ENCODE measurements at places on chromosomes 5 and 9.

DNA sequence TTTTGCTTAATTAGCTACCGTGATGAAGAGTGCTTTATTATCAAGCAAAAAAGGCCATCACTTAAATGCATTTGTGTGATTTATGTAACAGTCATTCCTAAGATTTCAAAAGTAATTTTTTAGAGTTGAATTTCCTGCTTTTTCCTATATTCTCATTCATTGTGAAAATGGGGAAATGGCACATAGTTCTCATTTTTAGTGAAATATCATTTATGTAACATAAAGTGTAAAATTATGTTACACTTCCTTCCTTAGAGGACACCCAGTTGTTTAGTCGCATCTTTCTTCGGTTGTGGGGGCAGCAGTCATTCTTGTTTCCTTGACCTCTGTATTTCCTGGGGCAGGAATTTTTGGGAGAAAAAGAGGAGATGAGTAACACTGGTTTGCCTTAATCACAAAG lies 142.8 kb downstream of the MAST4 start:
- DNase-seq = no peak

- DNase-seq = no peak
Measured at GRCh38 chr9:126616521-126616976, 2.8 kb downstream of the LMX1B start.

- DNase-seq = no peak
Measured at GRCh38 chr9:93656426-93657239, 80.2 kb downstream of the PHF2 start.

GRCh38 chr9:135374591-135374990 lies 105.0 kb upstream of the PPP1R26 start:
- DNase-seq = no peak

DNA sequence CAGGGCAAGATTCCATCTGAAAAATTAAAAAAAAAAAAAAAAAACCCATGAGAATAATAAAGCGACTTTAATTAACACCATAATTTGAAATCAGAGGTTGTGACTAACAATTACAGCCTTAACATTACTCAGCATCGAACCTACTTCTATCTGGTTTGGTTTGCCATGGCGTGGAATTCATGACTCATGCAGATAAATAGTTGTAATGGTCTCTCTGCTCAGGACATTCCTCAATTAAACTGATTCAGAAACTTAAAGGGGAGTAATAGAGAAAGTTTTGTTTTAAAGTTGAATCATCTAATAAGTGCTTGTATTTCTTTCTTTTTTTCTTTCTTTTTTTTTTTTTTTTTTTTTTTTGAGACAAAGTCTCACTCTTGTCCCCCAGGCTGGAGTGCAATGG lies 135.5 kb downstream of the SPATA31D1 start:
- DNase-seq = peak; percentile 61

DNA sequence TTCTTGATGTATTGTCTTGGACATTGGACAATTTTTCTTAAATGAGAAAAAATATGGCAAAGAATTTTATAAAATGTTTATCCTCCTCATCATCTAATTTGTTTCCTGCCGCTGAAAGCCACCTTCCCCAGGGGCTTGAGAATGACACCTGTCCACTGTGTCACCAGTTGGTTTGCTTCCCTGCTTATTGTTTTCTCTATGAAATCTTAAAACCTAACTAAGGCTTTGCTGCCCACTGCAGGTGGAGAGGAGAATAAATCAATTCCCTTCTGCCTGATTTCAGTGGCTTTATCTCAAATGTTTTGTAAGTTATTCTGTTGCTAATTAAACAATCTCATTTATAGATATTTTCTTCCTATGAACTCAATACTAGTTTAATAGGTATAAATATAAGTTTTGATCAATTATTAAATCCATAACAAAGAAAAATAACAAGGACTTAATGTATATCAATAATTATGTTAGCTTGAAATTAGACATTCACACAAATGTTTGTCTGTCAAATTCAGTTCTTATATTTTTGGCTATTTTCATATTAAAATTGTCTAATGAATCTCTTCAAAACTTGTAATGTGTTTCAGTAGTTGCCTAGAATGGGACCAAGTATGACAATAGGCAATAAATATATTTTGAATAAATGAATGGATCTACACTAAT lies 822.5 kb downstream of the PTPRD start:
- DNase-seq = peak; percentile 2

DNA sequence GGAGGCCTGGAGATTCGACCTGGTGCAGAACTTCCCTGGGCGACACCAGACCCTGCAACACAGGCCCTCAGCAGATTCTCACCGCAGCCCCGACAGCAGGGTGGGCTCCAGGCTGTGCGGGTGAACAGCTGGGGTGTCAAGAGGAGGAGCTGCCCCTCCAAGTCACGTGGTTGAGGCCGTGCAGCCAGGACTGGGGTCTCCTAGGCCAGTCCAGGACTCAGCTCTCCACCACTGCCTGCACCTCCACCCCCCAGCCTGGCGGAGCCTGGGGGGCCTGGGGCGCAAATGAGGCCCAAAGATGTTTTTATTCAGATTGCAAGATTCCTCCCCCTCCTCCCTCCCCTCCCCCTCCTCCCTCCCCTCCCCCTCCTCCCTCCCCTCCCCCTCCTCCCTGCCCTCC lies 9.2 kb upstream of the AGPAT2 start:
- DNase-seq = no peak

DNA sequence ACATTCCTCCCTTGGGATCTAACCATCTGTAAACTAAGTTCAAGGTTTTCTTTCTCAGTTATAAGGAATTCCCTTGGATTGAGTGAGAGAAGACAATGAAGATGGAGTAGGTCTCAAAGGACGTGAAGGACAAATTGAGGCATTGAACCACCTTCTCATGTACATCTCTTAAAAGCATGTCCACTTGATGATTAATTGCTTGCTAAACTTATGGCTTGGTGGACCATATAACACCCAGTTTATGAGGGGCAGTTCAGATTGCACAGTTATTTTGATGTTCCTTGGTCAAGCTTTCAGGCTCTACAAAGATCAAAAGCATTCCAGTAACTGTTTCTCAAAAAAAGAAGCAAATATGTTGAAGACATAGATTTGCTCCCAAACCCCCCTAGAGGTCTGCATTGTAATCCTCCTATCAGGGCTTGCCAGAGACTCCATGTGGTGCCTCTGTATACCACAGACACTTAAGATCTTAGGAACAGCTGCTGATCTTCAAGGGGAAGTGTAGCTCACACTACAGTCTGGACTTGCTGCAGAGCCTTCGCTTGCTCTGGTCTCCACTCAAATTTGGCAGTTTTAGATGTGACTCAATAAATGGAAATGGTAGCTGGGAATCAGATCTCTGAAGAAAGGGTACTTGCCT lies 56.9 kb upstream of the ALDH1A1 start:
- DNase-seq = no peak

GRCh38 chr9:114484215-114484853 lies 20.9 kb downstream of the WHRN start:
- no peak for DNase-seq

DNA sequence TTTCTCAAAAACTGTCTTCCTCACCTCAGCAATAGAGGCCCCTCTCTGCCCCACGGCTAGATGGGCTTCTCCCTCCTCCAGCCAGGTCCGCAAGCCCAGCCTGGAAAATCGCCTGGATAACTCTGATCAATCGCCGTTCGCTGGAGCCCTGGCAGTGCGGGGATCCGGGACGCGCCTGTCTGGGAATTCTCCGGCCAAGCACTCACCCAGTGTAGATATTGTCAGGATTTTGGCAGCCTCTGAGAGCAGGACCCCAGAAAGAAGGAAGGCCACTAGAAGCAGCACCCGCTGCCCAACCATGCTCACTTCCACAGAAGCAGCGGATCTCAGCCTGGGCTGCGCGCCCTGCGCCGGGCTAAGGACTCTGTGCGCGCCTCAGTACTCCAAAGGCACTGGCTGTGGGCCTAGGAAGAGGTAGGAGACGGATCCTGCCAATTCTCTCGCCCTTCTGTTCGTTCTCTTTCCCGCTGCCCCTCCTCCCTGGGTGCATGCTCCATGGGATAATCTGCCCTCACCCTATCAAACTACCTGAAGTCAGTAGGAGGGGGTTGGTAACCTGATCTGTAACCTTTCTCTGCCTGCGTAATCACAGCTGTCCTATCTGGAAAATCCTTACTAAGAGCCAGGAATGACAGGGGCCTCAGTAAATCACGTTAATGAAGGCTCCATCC lies at the start of gene UGT3A1:
Gene UGT3A1 (minus strand): TSS at position 450 of the 671 bp plus-strand sequence. CDS start 150 bp downstream, at position 300.
- no peak for DNase-seq

- peak; percentile 60 for DNase-seq
Measured at GRCh38 chr5:176817841-176818377, 7.5 kb downstream of the UNC5A start.

DNA sequence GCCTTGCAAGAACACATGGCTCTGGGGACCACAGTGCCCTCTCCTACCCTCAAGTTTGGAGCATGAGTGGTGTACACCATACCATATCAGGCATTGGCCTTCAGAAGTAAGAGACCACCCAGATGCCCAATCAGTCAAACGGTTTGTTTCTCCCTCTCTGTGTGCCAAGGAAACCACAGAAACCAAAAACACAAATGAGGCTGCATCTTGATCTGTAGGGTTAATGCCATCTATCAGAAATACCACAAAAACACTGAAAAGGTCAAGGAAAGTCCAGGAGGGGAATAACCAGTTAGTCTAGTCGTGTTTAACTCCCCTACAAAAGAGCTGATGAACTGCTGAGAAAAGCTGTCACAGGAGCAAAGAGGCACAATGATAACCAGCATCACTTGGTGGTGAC lies 78.4 kb downstream of the INSYN2B start:
- no peak for DNase-seq

- DNase-seq = no peak
Measured at GRCh38 chr5:67537439-67538148, 341.0 kb upstream of the CD180 start.

DNA sequence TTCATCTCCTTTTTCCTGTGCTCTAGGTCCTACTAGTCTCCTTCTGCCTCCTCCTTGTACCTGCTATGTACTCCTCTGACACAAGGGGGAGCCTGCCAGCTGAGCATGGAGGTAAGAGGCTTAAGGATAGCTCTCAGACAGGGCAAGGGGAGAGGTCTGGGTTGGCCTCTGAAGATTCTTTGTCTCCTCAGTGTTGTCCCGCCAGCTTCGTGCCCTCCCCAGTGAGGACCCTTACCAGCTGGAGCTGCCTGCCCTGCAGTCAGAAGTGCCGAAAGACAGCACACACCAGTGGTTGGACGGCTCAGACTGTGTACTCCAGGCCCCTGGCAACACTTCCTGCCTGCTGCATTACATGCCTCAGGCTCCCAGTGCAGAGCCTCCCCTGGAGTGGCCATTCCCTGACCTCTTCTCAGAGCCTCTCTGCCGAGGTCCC lies 3.8 kb downstream of the CREB3 start:
- peak; percentile 48 for DNase-seq

- no peak for DNase-seq
Measured at GRCh38 chr9:137764981-137765380, 112.6 kb upstream of the CACNA1B start.

- DNase-seq = no peak
Measured at GRCh38 chr5:17222664-17223063, 5.2 kb downstream of the BASP1 start.

GRCh38 chr5:34857161-34857560 lies 18.2 kb downstream of the TTC23L start:
- no peak for DNase-seq

DNA sequence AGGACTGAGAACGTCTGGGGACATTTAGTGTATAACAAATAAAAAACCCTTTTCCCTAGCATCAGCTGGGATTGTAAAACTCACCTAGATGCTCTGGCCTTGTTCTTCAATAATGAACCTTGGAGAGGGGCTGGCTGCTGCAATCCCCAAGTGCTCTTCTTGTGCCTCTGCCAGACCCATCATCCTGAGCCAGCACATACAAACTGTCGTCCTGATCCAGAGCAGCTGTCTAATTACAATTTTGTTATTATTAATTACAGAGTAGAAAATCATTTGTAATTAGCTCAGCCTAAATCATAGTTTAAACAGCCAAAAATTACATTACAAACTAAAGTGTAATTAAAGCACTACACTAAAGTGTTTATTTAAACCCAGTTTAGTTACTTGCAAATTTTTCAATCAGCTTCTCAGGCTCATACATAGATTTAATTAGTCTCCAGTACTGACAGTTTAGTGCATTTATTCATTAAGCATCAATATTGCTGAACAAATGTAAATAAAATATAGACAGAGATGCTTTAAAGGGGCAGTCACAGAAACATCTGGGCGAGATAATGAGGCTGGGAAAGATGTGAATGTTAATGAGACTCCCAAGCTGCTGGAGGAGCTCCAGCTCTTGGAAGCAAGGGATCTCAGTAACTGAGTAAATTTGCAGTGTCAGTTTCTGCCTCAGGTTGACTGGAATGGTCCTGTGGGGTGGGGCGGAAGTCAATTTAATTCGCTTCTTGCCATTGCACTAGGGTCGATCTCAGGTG lies 632.3 kb upstream of the TLE4 start:
- DNase-seq = no peak

DNA sequence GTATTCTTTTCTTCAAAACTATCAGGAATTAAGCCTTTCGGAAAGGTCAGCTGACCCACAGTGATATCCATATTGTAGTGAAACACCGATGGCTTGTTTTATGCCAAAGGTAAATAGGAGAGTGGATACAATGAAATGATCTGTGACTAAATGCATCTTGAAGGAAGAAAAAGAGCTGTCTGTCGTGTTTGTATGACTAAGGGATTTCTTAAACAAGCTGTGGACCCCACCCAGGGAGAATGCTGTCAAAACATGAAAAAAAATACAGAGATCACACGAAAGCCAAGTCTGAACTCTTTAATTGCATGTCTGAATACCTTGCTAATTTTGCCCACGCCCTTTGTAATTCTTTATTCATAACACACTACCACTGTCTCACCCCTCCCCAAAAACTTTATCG lies 286.4 kb upstream of the WWC1 start:
- no peak for DNase-seq

DNA sequence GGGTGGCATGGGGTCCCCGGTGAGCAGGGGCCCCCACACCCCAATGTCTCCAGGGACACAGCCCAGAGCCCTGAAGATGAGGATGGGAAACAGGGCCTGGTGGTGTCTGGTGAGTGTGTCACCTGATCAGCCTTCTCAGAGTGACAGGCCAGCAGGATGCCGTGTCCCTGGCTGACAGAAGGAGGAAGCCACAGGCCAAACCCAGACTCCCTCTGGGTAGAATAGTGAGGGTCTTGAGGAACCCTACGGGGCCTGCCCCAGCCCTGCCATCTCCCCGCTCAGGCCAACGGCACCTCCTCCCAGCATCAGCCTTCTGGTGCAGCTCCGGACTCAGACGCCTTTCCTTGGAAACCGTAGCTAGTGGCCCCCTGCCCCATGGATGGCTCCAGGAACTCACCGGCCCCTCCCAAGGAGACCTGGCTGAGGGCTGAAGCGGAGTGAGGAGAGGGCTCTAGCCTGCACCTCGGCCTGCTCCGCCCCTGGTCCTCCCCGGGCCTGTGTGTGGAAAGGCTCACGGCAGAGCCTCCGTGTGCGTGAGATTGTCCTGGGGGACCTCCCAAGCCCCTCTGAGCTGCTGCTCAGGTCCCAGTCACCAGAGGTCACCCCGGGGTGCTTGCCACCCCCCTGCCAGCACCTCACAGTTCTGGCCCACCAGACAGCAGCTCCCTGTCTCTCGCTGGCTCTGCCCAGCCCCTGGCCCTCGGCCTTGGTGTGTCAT lies 6.0 kb downstream of the RALGDS start:
- no peak for DNase-seq

DNA sequence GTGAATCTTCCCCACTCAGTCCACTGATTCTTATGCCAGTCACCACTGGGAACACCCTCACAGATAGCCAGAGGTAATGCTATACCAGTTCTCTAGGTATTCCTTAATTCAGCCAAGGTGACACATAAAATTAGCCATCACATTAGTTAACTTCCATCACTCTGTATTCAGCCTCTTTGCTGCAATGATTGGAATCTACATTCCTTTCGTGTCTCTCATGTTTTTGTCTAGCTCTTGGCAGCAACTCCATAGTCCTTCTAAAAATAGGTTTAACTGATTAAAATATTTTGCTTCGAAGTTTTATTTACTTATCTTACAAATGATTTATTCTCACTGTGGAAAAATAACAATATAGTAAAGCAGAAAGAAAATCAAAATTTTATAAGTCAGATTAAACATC lies 19.6 kb upstream of the RNF20 start:
- no peak for DNase-seq

Measured in H54 (cell line).